Stimulated activated naive CD8-positive, alpha-beta T cell treated with anti-CD3 and anti-CD28 coated beads, Interleukin-15, amount 100 ng/mL, for 72 hours (primary cell): ENCODE measurements at places on chromosomes 2 and 18.

DNA sequence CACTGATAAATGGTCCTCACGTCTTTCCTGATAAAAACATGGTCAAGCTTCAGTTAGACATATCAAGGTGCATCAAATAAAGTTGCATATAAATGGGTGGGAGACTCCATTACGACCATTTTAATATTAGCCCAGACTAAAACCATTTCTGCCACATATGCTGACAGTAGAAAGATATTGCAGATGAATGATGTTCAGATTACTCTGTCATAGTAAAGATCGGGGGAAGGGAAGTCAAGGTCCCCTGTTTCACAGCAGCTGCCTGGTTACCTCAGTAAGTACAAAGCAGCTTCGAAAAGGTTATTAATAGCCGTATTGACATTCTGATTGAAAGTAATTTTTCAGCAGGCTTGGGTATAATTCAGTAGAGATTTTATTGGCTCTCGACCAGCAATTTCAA is 927.7 kb upstream of the CDH2 start:
- no peak for DNase-seq

- DNase-seq: no peak
Measured at GRCh38 chr2:36609507-36609906, 11.5 kb upstream of the FEZ2 start.

GRCh38 chr2:207603486-207603885 is 21.7 kb downstream of the METTL21A start:
- DNase-seq: no peak

GRCh38 chr2:38409156-38410102 is 32.4 kb upstream of the ATL2 start:
- no peak for DNase-seq

DNA sequence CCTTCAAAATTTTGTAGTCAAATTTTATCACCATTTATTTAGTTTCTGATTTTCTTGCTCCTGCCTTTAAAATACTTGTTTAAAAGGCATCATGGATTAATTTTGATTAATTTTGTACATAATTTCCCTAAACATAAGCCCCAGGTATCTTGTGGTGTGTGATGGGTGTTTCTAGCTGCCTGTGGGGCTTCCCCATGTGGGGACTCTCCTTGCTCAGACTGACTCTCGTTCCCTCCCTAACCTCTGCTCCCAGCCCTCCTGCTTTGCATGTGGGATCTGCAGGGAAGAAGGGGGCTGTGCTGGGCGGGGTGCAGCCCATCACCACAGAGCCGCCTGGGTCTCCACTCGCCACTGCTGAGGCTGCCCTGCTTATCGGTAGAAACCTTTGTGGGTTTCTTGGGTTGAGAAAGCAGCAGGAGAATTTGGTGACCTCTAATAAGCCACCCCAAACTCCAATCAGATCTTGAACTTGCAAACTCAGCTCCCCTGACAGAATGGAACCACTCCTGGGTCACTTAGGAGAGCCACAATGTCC is 72.5 kb downstream of the MRPS9 start:
- no peak for DNase-seq

- no peak for DNase-seq
Measured at GRCh38 chr2:39290433-39290832, 46.7 kb upstream of the CDKL4 start.

GRCh38 chr2:138271467-138271866 is 230.1 kb upstream of the SPOPL start:
- DNase-seq: no peak

- no peak for DNase-seq
Measured at GRCh38 chr2:75284345-75284744, 85.0 kb upstream of the TACR1 start.

- DNase-seq: no peak
Measured at GRCh38 chr2:144666032-144666431, 146.1 kb upstream of the ZEB2 start.

DNA sequence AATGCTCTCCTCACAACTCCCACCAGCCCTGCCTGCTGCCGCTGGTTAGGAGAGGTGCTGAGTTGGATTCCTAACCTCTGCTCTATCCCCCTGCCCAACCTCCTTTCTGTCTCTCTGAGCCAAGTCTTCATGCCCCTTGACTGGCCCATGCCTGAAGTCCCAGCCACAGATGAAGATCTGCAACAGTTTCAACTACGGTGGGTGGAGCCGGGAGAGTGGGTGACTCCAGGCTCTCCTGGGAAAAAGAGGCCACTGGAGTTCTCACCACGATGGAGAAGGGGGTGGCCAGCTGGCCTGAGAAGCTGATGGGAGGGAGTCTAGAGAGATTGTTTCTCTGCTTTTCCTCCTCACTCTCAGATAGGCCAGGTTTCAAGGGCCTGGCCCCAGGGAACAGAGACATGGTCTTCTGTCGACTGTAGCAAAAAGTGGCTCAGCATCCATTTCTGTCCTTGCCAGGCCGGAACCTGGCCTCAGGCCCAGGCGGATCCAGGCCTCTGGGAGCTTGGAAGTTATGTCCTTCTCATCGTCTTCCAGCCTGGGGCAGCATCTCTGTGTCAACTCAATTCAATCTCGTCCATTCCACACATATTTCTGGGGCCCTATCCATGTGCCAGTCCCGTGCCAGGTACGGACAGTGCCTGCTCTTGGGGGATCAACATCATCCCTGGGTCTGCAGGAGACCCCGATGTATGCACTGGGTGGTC is 75.3 kb downstream of the INHBB start:
- DNase-seq: no peak

DNA sequence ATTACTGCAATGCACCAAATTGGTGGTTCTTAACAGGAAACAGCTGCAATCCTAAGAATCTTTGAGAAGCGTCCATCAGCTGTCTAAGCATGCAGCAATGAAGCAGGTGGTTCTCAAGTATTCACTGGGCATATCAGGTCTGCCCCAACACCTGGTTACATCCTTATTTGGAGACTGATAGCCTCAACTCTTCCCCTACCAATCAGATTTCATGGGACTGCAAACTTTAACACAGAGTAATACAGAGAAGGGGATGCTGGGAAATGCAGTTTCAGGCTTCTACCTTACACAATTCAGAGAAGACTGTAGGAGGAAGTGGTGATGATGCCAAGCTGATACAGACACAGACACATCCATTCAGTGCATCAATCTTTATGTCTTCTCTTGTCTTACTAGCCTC is 240.5 kb downstream of the BCL2 start:
- DNase-seq: no peak

GRCh38 chr18:9290156-9290555 is 44.4 kb upstream of the TWSG1 start:
- no peak for DNase-seq

- DNase-seq: peak; percentile 82
Measured at GRCh38 chr18:3245853-3246634, 1.6 kb upstream of the MYL12A start.

DNA sequence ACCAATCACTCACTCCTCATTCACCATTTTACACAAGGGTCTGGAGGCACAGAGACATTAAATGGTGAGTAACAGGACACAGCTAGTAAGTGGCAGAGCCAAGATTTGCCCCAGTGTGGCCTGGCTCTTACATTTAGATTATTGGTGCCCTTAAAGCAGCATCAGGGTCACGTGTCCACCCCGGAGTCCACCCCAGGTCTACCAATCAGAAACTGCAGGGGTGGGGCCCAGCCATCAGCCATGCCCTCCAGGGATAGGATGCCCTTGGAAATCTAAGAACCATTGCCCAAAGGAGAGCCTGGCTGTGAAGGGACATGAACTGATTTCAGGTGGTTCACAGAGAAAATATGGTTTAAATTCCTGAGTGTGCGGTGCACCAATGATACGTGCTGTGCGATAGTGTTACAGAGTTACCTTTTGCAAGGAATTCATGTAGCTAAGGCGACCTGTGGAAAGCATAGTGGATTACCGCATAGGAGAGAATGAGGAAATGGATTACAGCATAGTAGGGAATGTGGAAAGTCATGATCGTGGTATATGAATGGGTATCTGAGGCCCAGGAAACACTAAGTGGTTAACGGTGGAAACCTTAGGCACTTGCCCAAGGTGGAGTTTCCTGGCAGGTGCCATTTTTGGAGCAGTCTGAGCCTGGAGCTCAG is 17.8 kb downstream of the IGFBP5 start:
- DNase-seq: no peak

DNA sequence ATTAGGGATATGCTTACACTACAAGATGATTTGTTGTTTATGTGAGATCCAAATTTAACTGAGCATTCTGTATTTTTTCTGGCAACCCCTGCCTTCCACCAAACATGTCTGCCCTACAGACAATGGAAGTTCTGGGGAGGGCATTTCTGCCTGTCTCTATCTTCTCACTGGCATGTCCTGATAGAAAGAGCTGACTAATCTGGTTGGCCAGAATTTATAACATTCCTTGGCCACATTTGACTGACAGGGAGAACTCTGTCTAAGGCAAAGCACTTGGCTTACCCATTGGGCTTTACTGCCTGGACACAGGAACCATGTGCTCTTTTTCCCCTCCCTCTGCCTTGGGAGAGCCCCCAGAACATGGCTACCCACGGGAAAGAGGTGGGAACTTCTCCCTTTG is 70.6 kb upstream of the TMEM178A start:
- DNase-seq: no peak

- no peak for DNase-seq
Measured at GRCh38 chr18:77993188-77993981, 743.7 kb downstream of the GALR1 start.

DNA sequence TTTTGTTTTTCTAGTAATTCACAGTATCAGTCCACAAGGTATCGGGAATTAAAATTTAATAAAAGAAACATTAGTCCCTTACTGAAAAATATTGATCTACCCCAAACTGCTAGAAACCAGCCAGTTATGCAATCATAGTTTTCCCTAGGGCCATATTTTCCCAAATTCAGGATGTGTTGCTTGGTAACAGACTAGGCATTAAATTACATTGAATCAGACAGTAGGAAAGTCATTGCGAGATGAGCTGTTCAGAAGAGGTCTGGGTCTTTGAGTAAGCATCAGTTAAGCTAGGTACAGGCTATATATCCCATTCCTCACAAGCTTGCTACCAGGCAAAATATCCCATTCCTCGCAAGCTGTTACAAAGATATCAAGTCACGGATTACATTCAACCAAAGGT is 123.0 kb upstream of the CCDC150 start:
- no peak for DNase-seq

- DNase-seq: no peak
Measured at GRCh38 chr2:228698963-228699362, 517.5 kb upstream of the SPHKAP start.

DNA sequence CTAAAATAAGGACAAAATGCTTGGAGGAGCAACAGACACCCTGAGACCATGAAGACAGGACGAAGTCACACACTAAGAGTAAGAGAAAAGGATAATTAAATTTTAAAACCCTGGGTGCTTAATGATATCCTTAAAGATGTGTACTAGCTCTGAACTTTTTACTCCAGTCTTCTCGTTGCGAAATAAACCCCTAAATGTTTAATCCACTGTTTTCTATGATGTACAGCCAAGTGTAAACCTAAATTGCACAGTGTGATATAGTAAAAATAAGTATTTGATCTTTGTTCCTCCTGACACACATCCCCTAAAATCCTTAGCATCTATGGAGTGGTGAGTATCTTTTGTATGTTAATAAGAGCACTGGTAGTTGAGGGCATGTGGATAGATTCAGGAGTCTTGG is 157.5 kb upstream of the PKDCC start:
- no peak for DNase-seq

GRCh38 chr2:98140210-98140609 is 53.2 kb downstream of the VWA3B start:
- no peak for DNase-seq

- no peak for DNase-seq
Measured at GRCh38 chr2:176566496-176566895, 297.3 kb downstream of the MTX2 start.

DNA sequence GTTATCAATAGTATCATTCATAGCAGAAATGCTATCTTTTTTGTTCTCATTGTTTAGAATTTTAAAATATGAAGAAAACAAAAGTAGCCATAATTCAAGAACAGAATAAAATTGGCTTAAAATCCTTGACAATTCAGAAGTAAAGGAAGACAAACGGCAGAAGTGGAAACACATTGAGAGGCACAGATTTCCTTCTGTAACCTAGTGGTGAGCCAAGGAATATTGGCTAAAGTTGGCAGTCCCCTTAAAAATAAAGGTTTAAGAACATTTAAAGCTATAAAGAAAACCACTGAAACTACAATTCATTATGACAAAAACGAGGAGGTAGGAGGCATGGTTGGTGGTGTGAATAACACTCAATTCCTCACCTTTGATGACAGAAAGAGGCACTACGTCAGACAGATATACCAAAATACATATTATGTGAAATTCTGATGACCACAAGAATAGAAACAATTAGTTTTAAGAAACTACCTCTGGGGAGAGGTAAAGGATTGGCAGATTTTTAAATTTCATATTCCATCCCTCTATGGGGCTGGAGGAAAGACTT is 42.3 kb downstream of the SFT2D3 start:
- DNase-seq: no peak

- no peak for DNase-seq
Measured at GRCh38 chr2:45470531-45470930, 140.5 kb downstream of the SRBD1 start.

DNA sequence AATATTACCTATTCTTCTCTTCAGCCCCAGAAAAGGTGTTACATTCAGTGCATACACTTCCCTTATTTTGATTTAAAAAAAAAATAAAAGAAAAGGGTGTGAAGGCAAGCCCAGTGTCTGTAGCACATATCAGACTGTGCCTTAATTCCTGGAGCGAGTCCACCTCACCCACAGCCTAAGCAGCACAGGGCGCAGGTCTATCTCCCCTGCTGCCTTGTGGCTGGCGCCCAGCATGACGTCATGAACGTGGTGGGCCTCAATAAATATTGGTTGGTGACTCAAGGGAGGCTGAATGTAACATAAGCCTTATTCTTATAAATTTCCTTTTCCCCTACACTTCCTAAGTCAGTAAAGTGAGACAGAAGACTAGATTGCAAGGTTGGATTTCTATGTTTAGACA is 26.4 kb downstream of the ST3GAL5 start:
- no peak for DNase-seq

GRCh38 chr2:118539290-118539689 is 308.2 kb downstream of the EN1 start:
- DNase-seq: no peak

- no peak for DNase-seq
Measured at GRCh38 chr2:238689871-238690389, 158.0 kb upstream of the TWIST2 start.

- DNase-seq: no peak
Measured at GRCh38 chr2:233336541-233336940, 17.8 kb upstream of the DGKD start.

GRCh38 chr18:6951336-6952090 is 166.1 kb downstream of the LAMA1 start:
- DNase-seq: no peak

DNA sequence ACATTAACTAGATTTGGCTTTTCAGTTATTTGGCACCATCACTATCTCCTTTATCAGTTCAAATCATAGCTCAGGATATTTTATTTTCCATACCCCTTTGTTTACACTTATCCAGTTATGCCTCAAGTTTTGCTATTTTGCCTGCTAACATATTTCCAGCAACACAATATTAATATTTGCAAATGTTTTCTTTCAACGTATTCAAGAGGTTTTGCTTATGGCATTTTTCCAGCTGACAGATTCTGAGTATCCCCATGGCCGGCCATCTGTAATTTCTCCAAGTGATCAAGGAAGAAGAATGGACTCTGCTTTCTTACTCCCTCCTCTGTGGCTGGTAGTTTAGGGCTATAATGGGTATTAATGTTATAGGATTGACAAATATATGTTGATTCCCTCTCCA is 49.4 kb downstream of the RND3 start:
- DNase-seq: no peak
